ENCODE measurements at places on chromosomes 1 and 21.

- DNase-seq = no peak
Measured at GRCh38 chr1:162732094-162732493, 58.4 kb upstream of the HSD17B7 start.

DNA sequence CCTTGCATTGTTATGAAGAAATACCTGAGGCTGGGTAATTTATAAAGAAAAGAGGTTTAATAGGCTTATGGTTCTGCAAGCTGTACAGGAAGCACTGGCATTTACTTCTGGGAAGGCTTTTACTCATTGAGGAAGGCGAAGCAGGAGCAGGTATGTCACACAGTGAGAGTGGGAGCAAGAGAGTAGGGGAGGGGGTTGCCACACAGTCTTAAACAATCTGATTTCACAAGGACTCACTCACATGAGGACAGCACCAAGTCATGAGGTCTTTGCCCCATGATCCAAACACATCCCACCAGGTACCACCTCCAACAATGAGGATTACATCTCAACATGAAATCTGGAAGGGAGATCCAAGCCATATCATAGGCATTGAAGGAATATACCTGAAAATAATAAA is 127.2 kb downstream of the EVI5 start:
- no peak for DNase-seq

GRCh38 chr1:93078986-93079654 is at the start of gene MTF2:
TSS of gene MTF2 (plus strand) at chr1:93079283. CDS start at chr1:93079527, 244 bp downstream.
- peak; percentile 86 for DNase-seq

GRCh38 chr21:26389971-26390641 is 183.0 kb downstream of the CYYR1 start:
- peak; percentile 96 for DNase-seq

DNA sequence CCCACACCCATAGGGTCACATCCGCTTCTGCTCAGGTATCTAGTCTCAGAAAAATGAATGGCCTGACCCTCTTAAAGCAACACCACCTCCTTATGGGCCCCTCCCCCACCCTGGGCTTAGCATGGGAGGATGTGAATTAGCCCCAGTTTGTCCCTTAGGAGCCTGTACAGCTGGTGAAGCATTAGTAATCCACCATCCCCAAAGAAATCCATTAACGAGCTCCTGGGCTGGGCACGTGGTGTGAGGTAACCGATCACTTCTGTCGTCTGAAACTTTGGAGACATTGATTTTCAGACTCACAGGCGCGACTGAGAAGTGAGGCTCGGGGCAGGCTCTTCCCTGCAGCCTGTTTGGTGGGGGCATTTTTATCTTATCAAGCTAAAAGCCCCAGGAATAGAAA is 10.5 kb downstream of the RASSF5 start:
- no peak for DNase-seq

DNA sequence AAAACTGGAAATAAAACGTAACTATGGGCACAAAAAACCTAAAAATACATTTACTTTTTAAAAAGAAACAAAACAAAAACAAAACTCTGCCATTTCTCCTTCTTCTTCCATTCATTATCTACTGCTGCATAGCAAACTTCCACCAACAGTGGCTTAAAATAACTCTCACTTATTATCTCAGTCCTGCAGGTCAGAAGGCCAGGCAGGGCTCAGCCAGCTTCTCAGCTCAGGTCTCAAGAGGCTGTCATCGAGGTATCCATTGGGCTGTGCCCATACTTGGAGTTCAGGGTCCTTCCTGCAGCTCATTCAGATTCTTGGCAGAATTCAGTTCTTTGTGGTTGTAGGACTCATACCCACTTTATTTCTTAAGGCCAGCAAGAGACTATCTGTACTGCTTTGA is 352.7 kb upstream of the PLD5 start:
- no peak for DNase-seq

- DNase-seq = no peak
Measured at GRCh38 chr1:168032029-168032428, 95.2 kb upstream of the MPC2 start.

- no peak for DNase-seq
Measured at GRCh38 chr1:86477256-86477655, 8.5 kb downstream of the CLCA1 start.

- DNase-seq = no peak
Measured at GRCh38 chr1:21508580-21509350, 458 bp upstream of the ALPL start.

DNA sequence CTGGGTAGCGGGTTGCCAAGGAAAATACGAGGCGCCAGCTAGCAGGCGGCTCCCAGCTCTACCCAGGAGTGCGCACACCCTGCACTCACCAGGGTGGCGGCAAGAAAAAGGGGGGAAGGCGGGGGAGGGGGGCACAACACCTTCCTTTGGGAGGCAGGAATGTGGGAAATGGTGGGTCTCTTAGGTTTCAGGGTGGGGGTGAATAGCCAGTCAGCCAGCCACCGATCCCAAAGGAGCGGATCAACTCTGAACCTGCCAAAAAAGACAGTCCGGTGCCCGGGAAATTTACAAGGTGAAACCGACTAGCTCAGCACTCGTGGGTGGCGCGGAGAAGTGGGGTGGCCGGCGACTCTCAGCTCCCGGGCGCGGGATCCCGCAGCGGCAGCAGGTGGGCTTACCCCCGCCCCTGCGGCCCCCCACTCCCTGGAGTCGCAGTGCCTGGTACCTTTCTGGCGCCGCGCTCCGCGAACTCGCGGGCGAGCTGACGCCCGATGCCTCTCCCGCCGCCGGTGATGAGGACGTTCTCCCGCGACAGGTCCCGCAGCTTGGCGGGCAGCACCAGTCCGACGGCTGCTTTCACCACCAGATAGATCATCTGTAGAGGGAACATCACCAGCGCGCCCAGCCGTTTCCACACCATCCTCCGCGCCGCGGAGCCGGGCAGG is 1.2 kb downstream of the DHRS3 start:
- no peak for DNase-seq

GRCh38 chr1:15128520-15129313 is 24.8 kb upstream of the TMEM51 start:
- peak; percentile 60 for DNase-seq

DNA sequence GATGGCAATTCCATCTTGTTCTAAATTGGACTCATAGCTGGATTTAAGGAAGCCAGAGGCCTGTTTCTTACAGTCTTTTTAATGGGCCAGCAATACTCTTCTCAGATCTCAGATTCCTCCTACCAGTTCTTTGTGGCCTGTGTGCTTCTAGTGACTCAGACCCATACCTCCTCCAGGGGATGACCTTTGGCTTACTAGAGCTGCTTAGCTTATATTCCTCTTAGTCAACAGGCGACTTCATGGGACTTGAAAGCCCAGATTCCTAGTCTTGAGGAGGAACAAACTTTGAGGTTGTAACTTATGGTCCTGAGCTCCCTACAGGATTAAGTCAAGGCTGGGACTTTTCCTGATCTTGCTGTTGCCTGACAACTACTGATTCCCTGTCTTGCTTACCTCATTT is 12.4 kb upstream of the PAPPA2 start:
- peak; percentile 17 for DNase-seq

- DNase-seq = no peak
Measured at GRCh38 chr1:52424231-52424636, 19.8 kb downstream of the PRPF38A start.

DNA sequence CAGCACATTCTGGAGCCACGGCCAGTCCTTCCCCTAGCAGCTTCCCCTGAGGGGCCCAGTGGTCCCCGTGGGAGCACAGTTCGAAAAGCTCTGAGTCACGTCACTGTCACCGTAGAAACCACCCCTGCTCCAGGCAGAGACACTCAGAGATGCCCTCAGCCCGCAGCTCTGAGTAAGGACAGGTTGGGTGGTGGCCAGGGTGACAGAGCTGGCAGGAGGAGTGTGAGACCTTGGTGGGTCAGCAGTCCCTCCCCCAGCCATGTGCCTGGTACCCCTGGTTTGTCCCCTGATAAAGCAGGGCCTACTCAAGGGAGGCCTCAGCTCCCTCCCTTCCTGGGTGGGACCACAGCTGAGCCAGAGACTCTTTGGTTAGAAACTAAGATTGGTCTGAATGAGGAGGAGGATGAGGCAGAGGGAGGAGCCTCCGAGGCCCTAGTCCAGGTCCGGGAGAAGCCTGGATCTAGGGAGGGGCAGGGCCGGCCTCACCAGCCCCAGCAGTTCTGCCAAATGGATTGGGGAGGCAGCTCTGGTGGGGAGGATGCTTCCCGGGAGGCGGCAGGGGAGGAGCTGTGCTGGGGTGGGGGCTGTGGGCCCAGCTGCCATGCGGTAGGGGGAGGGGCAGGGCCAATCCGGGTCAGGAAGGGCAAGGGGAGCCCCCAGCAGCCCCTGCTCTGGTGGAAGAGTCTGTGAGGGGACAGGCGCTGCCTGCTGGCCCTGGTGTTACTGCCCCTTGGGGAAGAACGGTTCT is 55.2 kb downstream of the SLC9A1 start:
- DNase-seq = peak; percentile 91

- DNase-seq = no peak
Measured at GRCh38 chr1:2238361-2239012, 10.4 kb downstream of the SKI start.

GRCh38 chr1:223140611-223141405 is 2.2 kb downstream of the TLR5 start:
- no peak for DNase-seq

DNA sequence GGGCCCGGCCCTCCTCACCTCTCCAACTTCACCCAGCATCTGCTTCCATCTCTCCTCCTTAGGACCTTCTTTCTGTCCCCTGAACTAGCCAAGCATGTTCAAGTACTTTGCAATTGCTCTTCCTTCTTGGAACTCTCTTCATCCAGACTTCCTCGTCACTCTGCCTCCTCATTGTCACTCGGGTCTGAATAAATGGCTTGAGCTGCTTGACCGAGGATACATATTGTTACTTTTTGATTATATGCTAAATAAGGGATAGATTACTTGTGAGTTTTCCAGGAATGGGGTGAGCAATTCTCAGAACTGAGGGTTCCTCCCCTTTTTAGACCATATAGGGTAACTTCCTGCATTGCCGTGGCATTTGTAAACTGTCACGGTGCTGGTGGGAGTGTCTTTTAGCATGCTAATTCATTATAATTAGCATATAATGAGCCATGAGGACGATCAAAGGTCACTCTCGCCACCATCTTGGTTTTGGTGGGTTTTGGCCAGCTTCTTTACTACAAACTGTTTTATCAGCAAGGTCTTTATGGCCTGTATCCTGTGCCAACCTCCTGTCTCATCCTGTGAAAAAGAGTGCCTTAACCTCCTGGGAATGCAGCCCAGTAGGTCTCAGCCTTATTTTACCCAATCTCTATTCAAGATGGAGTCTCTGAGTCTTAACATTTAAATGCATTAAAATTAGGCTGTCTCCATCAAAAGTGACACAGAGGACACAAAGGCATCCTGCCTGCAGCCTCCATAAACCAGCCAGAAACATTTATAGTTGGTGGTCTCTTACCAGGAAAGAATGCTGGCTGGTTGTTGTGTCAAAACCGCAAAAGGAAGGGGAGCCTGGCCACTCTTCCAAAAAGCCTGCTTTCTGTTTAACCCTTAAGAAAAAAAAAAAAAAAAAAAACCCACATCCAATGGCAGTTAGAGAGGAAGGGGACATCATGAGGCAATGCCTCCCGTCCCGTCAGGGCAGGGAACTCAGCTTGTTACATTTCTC is 179.3 kb downstream of the KAZN start:
- DNase-seq = no peak

Data from RCC 7860 (cell line).